ENCODE measurements at places on chromosomes 7 and 10. TPM values are rescaled to one million over a fixed set of nuclear protein-coding genes. Genes with fewer than 3 reads are reported as not detected.

The HECW1 gene
- not detected for total RNA-seq

The TNS3 gene
- total RNA-seq: 29.0 TPM

GRCh38 chr7:30910411-30911073 is 1.1 kb upstream of the AQP1 start:
- DNase-seq: no peak

GRCh38 chr7:5670183-5670935 is 111.1 kb downstream of the RNF216 start:
- DNase-seq: no peak

DNA sequence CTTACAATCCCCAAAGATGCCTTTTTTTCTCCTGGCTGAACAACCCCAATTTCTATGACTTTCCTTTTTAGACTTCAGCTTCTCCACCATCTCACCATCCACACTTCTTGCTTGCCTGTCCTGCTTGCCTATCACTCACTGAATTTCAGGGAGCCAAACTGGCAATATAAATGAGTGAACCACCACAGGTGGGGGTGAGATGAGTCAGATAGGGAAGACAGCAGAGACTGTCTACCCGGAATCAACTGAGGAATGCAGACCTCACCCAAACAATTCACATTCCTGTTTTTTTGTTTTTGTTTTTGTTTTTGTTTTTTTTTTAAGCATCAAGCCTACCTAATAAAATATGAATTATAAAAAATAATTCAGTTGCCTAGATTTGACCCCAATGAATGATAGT is 273.8 kb downstream of the NRG3 start:
- no peak for DNase-seq

DNA sequence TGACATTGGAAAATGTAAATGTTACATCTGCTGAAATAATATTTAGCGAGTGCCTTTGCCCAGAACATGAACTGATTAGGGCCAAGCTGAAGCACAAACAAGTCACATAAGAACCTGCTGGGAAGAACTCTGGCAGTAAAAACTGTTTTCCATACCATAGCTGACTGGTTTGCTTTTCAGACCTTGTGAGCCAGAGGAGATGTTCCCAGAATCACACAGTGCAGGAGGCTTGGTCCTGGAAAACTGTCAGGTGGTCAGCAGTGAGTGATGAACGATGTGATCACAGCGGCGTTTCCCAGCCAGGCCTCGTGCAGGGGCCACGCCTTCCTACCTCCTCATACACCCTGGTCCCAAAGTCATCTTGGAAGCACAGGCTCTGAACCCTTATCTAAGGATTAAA is 164.2 kb upstream of the EEPD1 start:
- DNase-seq: no peak

Measured in cardiac septum (tissue), 1 donor.